Spinal cord (tissue), 10 donors: ENCODE measurements at places on chromosomes 3 and 15. TPM values are rescaled to one million over a fixed set of nuclear protein-coding genes. Genes with fewer than 3 reads are reported as not detected.

The MESP2 gene
- not detected for total RNA-seq

The MAP6D1 gene
- 17.1 TPM for total RNA-seq

The MEGF11 gene
- total RNA-seq, result 6.2 TPM

The IL5RA gene
- 9.4 TPM for total RNA-seq

The TMEM42 gene
- 11.1 TPM for total RNA-seq

The PTPRG gene
- total RNA-seq, result 106 TPM

The EBLN2 gene
- 8.5 TPM for total RNA-seq

The YEATS2 gene
- 33.8 TPM for total RNA-seq

The ZDHHC3 gene
- total RNA-seq, result 57.8 TPM

The B3GALNT1 gene
- total RNA-seq, result 52.8 TPM

The EID1 gene
- 241 TPM for total RNA-seq

The FBXO40 gene
- total RNA-seq, result 0.06 TPM

- peak within 1 kb of the TSS; percentile 87 for H3K27ac ChIP-seq
- peaks cover 53% of the 10 kb centered on the region for H3K4me1 ChIP-seq
- DNase-seq, result peak; percentile 82
- H3K27me3 ChIP-seq, result no peaks in the 10 kb centered on the region
- H3K36me3 ChIP-seq, result peaks cover 14% of the 10 kb centered on the region
Measured at GRCh38 chr3:49802719-49803464, at the start of gene INKA1. Gene INKA1 (plus strand): TSS chr3:49803261. CDS start chr3:49803393, 132 bp downstream.

DNA sequence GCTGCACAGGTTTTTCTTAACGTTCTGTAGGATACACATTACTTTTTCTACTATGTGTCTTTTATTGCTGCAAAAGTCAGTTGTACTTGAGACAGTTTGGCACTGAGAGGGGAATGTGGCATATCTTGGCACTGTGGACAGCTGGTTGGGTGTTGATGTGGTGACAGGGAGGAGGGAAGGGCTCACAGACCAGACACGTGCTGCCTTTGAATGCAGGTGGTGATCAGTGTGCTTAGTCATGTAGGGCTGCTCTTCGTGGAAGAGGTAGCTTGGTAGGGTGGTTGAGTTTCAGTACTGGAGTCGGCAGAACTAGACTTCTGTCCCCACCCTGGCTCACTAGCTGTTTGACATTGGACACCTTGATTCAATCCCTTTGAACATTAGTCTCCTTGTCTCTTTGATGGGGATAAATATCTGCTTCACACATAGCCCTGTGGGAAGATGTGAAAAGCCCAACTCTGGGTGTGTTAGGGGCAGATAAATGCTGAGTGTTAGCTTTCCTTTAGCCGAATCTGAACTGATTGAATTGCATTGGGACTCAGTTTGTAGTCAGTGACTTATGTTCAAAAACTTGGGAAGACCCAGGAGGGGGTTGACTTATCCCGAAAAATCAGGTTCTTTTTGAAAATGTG is 108.4 kb downstream of the PTPRG start:
- H3K4me3 ChIP-seq, result no peak overlapping the region
- peaks cover 6% of the 10 kb centered on the region for H3K4me1 ChIP-seq
- DNase-seq, result no peak

- no peak overlapping the region for H3K4me3 ChIP-seq
- H3K4me1 ChIP-seq, result no peaks in the 10 kb centered on the region
- no peaks in the 10 kb centered on the region for H3K27me3 ChIP-seq
Measured at GRCh38 chr3:29639578-29640290, 358.9 kb downstream of the RBMS3 start.

- no peak overlapping the region for H3K27ac ChIP-seq
- peaks cover 5% of the 10 kb centered on the region for H3K36me3 ChIP-seq
- no peak for DNase-seq
- H3K4me1 ChIP-seq, result peaks cover 18% of the 10 kb centered on the region
Measured at GRCh38 chr15:92400573-92400972, 6.9 kb downstream of the ST8SIA2 start.

GRCh38 chr3:70387889-70388288 is 75.5 kb upstream of the MDFIC2 start:
- no peak for DNase-seq
- H3K27ac ChIP-seq, result no peak overlapping the region
- H3K4me1 ChIP-seq, result no peaks in the 10 kb centered on the region
- H3K4me3 ChIP-seq, result no peak overlapping the region
- H3K36me3 ChIP-seq, result no peaks in the 10 kb centered on the region

- no peak for DNase-seq
- no peaks in the 10 kb centered on the region for H3K4me1 ChIP-seq
- no peak overlapping the region for H3K27ac ChIP-seq
- no peak overlapping the region for H3K4me3 ChIP-seq
- H3K36me3 ChIP-seq, result no peaks in the 10 kb centered on the region
Measured at GRCh38 chr3:24551626-24552025, 57.0 kb upstream of the THRB start.

GRCh38 chr3:41418961-41419691 is 219.8 kb downstream of the CTNNB1 start:
- no peaks in the 10 kb centered on the region for H3K27me3 ChIP-seq
- H3K4me1 ChIP-seq, result no peaks in the 10 kb centered on the region
- no peak overlapping the region for H3K4me3 ChIP-seq

DNA sequence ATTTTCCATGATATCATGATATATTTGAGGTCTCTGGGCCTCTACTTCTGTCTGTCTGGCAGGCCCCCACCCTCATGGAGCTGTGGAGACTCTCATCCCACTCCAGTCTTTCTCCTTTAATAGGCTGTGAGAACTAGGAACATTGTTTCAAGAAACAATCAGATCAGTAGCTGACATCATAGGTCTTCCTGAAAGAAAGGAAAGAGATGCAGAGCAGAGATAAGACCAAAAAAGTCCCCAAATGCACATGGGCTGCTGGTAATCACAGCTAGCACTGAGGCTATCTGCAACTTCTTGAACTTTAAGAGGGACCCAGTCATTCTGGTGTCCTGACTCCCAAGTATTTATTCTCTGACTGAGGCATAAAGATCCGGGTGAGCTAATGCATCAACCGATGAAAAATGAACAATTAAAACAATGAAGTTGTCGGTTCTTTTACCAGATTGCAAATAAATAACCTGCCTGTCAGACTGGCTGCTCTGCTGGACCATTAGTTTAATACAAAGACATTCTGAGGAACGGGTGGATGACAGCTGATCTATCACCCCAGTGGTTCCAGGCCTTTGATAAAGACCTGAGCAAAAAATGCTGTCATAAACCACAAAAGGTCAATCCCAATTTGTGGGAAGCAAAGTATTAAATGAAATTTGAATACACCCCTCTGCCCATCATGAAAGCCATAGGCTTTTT is 780.8 kb upstream of the GOLIM4 start:
- H3K27me3 ChIP-seq, result no peaks in the 10 kb centered on the region
- no peak overlapping the region for H3K27ac ChIP-seq
- DNase-seq, result no peak

GRCh38 chr3:103056542-103056941 is 621.7 kb downstream of the ZPLD1 start:
- no peaks in the 10 kb centered on the region for H3K36me3 ChIP-seq
- H3K27ac ChIP-seq, result no peak overlapping the region
- no peak overlapping the region for H3K4me3 ChIP-seq
- no peak for DNase-seq
- H3K4me1 ChIP-seq, result no peaks in the 10 kb centered on the region
- no peaks in the 10 kb centered on the region for H3K27me3 ChIP-seq

- H3K36me3 ChIP-seq, result no peaks in the 10 kb centered on the region
- no peaks in the 10 kb centered on the region for H3K27me3 ChIP-seq
- no peak overlapping the region for H3K27ac ChIP-seq
- DNase-seq, result no peak
- H3K4me1 ChIP-seq, result no peaks in the 10 kb centered on the region
Measured at GRCh38 chr3:153623834-153624233, 461.8 kb downstream of the RAP2B start.

GRCh38 chr3:140843656-140844055 is 98.0 kb upstream of the SLC25A36 start:
- no peak overlapping the region for H3K4me3 ChIP-seq
- H3K4me1 ChIP-seq, result no peaks in the 10 kb centered on the region
- H3K36me3 ChIP-seq, result no peaks in the 10 kb centered on the region
- no peak for DNase-seq
